ENCODE measurements at places on chromosomes 6 and 20. TPM values are rescaled to one million over a fixed set of nuclear protein-coding genes. Genes with fewer than 3 reads are reported as not detected.

The SMLR1 gene
- total RNA-seq: not detected

The MUCL3 gene
- not detected for total RNA-seq

The GNMT gene
- total RNA-seq: not detected

The NMBR gene
- total RNA-seq: 0.12 TPM

The UBD gene
- not detected for total RNA-seq

The SLC4A11 gene
- 0.26 TPM for total RNA-seq

The LY6G5B gene
- total RNA-seq: 2.0 TPM

The TMEM170B gene
- 1.9 TPM for total RNA-seq

The E2F1 gene
- total RNA-seq: 14.1 TPM

Data from aortic smooth muscle cell (primary cell).